ENCODE measurements at places on chromosomes 7 and 10.

GRCh38 chr7:2626498-2627117, 5.2 kb upstream of the TTYH3 start:
- no peak for DNase-seq

DNA sequence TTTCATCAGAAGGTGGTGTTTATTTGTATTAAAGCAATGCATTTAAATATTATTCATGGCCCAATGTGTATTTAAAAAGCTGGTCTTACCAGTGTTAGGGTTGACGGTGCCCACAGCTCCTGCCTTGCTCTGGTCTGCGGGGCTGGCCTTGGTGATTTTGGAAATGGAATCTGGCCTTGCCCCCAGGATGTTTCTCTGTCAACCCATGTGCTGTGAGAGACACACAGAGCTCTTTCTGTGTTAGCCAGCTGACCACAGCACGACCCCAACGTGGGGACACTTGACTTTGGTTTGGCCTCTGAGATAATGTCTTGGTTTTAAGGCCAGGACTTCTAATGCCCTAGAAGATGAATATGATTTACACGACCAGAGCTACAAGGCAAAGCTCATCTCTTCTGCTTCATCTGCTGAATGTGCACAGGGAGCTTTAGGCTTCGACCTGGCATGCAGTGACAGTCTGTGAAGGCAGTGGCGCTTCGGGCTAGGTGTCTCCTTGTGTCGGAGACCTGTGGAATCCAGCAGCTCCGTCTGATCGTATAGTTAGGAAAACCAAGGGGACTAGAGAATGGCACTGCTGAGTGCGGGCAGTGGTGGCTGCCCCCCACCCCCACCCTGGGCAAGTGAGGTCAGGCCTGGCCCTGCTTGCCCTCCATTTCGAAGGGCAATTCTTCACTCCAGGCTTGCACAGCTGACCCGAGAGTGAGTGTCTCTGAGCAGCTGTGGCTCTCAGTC, 246.1 kb downstream of the EBF3 start:
- no peak for DNase-seq

DNA sequence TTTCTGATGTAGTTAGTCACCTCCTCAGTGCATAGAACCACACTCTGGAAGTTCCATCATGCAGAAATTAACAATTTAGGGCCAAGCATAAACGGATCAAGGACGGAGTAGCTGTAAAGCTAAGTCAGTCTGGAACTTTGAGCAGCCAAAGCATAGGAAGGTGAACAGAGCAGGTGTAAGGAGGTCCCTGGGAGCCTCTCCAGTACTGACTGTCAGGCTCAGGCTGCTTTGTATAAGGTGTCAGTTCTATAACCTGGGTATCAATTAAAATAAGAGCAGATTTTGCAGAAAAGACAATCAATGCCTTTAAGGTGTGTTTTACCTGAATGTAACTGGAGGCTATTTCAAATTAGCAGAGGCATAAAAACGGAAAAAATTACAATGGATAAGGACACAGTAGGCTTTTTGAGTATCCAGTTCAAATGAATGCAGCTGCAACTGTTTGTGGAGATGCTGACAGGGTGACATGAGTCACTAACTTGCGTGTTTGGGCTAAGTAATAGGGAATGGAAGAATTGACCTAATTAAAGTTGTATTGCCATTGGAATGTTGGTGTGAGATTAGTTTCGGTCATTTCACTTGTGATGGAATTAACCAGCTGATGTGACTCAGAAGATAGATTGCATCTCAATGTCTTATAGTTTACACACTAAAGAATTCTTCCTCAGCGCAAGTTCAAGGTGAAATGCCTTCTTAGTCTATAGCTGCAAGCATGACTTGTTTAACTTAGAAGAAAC, 417.9 kb upstream of the CNTNAP2 start:
- no peak for DNase-seq

DNA sequence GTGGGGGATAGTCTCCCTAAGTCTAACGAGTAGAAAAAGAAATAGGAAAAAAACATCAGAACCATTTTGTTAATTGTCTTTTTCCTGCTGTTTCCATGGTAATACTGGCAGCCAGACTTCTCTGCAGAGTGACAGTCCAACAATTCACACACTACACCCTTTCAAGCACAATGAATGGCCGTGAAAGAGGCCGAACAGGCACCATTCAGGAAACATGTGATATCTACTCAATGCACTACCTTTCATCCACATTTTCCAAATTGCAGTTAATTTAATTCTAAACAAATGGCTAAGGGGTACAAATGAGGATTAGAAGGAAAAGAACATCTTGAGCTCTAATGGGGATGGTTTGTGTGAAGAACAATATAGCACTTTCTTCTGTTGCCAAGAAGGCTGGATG, 358.5 kb upstream of the ANKRD30A start:
- no peak for DNase-seq

DNA sequence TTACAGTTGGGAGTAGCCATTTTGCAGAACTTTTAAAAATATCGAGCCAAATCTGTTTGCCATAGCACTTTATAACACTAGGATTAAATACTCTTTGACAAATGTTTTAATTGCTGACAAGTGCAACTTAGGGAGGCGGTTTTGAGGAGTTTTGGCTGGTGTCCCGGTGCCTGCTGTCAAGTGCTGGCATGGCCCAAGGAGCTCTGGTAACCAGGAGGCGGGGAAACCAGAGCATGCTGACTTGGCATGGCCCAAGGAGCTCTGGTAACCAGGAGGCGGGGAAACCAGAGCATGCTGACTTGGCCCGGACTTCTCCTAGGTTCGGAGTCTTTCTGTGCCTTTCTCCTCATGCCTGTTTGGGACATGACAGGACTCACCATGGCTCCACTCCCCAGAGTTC, 30.8 kb upstream of the ZNF32 start:
- DNase-seq: no peak

DNA sequence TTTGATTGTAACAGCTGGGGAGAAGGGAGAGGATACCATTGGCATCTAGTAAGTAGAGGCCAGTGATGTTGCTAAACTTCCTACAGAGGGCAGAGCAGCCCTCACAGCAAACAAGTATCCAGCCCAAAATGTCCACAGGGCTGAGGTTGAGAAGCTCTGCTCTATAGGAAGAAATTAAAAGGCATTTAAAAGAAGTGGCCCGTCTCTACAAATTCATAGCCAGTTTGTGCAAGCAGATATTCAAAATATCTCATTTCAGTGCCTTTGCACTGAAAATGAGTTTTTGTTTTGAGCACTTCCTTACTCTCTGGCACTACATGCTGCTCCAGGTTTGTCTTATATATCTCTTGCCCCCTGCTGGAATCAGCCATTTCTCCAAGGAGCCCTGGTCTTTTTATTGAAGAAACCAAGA, 330.0 kb downstream of the BBS9 start:
- DNase-seq: no peak

GRCh38 chr7:33155811-33156210, 26.4 kb downstream of the BBS9 start:
- DNase-seq: no peak

DNA sequence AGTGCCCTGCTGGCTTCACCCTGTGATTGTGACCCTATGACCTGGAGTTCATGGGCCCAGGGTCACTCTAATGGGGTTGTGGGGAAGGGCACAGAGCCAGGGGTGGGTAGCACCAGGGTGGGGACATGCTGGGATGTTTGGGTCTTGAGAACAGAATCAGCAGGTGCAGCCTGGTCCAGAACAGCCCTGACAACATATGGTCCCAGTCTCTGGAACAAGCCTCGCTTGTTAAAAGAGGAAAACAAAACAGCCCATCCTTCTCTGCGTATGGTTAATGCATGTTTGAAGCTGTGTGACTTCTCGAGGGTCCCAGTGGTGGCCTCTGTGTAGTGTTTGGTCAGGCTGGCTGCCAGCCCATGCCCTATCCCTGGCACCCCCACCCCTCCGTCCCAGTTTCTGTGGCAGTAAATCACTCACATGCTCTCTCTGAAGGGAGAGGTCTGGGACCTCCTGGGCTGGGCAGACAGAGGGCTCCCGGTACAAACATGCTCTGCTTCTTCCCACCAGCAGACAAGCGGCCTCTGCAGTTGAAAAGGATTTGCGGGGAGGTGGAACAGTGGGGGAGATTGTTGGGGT, 79.4 kb downstream of the FAM241B start:
- no peak for DNase-seq

DNA sequence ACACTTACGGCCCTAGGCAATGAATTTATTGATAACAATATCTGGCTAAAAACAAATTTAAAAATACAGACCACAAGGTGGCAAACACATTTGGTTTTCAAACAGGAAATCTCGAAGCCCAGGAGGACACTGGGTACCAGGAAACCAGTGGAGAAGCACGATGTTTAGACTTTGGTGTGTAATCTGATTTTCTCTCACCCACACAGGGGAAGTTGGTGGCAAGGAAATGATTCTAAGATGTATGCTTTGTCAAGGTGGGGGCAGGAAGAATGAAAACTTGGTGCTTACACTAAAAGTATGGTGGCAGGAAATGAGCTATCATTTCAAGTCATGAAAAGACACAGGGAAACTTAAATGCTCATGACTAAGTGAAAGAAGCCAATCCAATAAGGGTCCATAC, 113.2 kb upstream of the ANKRD1 start:
- DNase-seq: no peak

- DNase-seq: no peak
Measured at GRCh38 chr7:378551-379455, 88.8 kb downstream of the FOXL3 start.

GRCh38 chr10:102115775-102116174, 4.4 kb downstream of the LDB1 start:
- no peak for DNase-seq

DNA sequence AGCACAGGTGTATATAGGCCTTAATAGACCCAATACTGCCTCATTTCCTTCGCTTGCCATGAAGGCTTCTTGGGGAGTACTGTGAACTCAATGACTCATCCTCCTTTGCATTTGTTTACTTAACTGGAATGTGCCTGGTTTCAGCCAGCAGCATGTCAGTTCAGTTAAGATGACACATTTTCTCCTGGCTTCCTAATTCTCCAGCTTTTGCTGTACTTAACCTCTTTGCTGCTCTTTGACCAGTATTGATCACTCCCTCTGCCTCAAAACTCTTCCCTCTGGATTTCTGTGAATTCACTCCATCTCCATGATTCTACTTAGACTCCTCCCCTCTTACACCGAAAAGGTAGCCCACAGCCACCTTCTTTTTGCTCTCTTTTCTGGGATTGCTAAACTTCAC, 135.7 kb downstream of the MAGI2 start:
- no peak for DNase-seq

DNA sequence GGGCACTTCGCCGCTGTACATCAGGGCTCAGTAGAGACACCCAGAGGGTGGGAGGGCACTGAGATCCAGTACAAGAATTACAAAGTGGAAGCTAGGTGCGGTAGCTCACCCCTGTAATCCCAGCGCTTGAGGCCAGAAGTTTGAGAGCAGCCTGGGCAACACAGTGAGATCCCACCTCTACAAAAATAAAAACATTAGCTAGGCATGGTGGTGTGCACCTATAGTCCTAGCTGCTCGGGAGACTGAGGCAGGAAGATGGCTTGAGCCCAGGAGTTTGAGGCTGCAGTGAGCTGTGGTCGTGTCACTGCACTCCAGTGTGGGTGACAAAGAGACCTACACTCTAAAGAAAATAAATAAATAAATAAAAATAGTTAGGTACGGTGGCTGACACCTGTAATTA, 64.0 kb downstream of the CLEC2L start:
- DNase-seq: no peak

GRCh38 chr10:28738200-28738599, 60.9 kb downstream of the BAMBI start:
- DNase-seq: no peak

- DNase-seq: peak; percentile 40
Measured at GRCh38 chr10:29496341-29497162, 138.2 kb downstream of the SVIL start.

DNA sequence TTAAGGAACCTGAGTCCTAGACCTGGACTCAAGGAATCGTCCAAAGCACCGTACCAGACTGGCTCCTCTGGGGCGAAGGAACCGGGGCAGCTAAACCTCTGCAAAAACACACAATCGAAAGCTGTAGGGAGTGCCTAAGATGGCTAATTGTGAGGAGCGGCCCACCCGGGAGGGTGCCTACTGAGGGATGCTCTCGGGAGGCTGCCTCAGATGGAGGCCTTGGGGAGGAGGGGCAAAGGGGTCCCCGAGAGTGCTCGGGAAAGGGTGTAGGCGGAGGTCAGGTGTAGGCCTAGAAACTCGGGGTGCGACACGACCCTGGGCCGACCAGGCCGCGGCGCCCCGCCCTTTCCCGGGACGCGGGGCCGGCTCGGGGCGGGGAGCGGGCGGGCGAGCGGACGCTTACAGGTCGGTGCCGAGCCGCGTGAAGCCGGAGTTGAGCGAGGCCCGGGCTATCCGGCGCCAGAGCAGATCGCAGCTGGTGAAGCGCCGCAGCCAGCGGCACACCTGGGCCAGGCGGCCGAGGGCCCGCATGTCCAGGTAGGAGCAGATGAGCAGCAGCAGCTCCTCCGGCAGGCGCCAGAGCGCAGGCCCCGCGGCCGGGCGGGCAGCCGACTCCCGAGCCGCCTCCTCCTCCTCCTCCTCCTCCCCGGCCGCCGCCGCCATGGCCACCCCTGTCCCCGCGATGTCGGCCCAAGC, 844 bp downstream of the FBXW4 start:
- peak; percentile 45 for DNase-seq

GRCh38 chr7:90262438-90262837, 17.5 kb downstream of the CFAP69 start:
- no peak for DNase-seq

- DNase-seq: no peak
Measured at GRCh38 chr10:62937674-62938073, 121.5 kb upstream of the EGR2 start.

DNA sequence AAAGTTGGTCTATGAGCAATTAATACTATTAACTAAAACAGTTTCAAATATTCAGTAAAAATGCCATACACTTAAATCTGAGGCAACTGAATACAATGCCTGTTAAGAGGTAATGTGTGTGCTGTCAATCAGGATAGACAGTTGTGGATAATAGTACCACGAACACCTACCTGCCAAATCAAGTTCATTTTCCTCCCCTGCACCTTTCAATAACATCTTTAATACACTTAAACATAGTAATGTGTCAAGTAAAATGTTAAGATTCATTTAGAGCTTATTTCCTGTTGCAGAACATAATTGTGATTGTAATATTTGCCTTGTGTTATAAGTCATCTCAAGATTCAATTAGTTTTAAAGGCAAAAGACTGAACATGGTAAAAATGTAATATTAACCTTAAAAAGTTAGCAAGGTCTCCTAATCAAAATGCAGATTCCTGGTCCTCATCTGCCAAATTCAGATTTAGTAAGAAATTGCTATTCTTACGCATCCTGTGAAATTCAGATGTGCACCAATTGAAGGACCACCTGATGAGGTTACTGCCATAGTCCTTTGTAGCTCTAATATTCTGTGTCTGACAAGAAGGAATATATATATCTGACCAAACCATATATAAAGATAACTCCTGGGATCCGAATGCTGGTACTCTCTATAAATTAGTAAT, 37.1 kb downstream of the COL1A2 start:
- DNase-seq: no peak

Measured in T-helper 9 cell (primary cell).